ENCODE measurements at places on chromosomes 6 and 20.

DNA sequence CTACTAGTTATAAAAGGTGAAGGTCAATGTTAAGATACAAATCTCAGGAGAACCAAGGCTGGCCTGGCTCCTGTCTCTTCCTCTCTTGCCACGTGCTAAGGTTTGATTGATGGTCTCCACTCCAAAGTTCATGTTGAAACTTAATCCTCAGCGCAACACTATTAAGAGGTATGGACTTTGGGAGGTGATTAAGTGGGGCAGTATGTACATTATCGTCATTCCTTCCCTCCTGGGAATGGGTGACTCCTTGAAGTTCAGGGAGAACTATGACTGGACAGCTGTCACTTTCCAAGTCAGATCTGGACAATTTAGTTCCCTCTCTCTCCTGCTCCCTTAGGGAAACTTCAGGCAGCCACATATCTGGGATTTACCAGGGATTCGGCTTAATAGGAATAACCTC lies 50.5 kb downstream of the KCNK5 start:
- DNase-seq, result no peak

- no peak for DNase-seq
Observed at GRCh38 chr6:39515471-39515870, 193.0 kb upstream of the KCNK16 start.

GRCh38 chr6:41964201-41964887 lies 22.7 kb upstream of the CCND3 start:
- no peak for DNase-seq

GRCh38 chr6:89045011-89045387 lies 35.6 kb upstream of the PNRC1 start:
- no peak for DNase-seq

DNA sequence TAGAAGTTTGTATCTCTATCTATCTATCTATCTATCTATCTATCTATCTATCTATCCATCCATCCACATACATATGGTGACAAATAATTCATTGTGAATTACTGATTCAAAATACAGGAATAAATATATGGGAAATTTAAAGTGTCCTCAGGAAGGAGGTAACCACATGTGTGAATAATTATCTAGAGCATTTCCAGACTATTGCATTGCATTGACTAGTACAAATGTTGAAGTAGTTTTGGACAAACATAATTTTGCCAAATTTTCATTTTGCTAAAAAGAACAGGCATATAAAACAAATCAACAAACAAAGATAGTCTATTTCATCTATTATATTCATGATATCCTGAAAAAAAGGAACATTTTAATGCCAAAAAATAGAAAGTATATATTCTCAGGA lies 192.7 kb downstream of the UTRN start:
- DNase-seq, result no peak

DNA sequence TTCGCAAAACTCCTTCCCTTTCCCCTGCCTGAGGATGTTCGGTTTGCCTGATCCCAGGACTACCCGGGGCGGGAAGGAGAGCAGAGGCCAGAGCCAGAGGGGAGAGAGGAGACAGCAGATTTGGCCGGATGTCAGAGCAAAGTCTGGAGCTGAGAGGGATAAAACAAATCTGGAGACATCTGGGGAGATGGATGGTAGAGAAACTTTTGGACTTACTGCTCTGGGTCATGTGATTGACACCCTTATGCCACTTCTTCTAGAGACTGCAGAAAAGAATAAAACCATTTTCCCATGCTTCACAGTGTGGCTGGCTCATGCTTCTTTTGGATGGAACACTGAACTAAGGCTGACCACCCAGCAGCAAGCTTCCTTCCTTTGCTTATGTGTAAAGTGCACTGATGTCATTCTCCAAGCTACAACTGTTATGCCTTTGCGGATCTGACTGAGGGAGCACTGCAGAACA lies 174.7 kb downstream of the FOXC1 start:
- no peak for DNase-seq

DNA sequence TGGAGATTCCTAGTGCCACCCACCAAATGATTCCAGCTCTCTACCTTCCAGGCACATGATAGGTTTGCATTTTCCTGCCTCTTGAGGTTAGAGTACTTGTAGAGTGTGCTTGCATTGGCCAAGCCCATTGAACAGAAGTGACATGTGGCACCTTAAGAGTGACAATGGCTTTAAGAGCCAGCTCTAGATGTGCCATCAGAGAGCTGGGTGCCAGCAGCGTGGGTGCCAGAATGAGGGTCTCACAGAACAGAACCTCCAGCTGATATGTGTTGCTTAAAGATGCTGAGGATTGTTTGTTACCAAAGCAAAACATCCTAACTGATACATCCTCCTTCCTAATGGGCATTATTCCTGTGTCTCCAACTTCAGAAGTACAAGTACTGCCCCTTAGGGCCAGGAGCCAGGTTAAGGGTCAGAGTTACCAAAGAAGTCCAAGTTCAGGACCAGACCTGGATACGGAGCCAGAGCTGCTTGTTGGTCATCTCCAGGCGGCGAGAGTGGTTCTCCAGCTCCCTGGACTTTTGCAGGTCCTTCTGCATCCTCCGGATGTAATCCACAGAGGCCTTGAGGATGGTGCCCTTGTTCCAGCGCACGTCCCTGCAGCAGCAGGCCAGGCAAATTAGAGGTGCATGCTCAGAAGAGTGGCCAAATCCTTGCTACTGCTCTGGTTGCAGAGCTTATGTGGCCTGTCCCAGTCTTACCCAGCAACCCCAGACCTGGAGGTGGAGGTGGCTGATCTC lies 47.5 kb downstream of the MDFI start:
- no peak for DNase-seq

DNA sequence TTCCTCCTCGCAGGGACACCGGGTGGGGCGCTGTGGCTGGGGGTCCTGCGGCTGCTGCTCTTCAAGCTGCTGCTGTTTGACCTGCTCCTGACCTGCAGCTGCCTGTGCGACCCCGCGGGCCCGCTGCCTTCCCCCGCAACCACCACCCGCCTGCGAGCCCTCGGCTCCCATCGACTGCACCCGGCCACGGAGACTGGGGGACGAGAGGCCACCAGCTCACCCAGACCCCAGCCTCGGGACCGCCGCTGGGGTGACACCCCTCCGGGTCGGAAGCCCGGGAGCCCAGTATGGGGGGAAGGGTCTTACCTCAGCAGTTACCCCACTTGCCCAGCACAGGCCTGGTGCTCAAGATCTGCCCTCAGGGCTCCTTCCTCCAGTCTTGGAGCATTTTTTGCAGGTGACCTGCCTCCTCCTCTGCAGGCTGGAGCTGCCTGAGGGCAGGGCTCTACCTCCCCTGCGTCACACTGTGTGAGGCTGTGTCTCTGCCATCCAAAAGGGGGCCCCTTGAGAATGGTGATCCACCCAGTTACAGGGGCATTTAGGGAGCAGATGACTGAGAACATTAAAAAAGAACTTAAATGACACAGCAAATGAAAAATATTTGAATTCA lies 3.9 kb upstream of the CNPY3 start:
- no peak for DNase-seq

DNA sequence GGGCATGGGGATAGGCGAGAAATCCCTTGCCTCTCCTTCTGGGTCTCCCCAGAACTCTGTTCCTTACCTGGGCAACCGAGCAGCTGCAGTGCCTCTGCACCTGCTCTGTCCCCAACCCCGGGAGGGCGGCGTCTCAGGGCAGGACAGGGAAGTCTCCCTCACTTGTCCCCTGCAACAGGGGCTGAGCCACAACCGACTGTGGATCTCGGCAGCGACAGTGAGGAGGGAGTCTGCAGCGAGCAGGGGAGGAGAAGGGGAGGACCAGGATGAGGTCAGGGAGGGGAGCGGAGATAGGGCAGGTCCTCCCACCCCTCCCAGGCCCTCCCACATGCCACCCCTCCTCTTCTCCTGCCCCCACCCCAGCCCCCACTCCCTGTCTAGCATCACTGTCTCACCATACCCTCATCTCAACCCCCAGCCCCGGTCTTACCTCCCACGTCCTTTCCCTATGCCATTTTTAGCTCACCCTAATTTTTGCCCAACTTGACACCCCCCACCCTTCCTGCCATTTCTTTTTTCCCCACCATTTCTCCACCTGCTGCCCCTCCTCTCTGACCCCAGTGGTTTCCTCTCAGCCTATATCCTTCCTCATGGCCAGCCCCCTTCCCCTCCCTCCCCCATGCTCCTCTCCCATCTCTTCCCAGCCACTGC lies at the start of gene TNXB:
Gene TNXB, minus strand, starts transcription at position 225 of the 651 bp plus-strand sequence. CDS start 11,140 bp downstream, outside the sequence.
- DNase-seq, result no peak

- no peak for DNase-seq
Observed at GRCh38 chr6:124682751-124683150, 279.5 kb upstream of the RNF217 start.

GRCh38 chr6:14221564-14222279 lies 104.2 kb downstream of the CD83 start:
- no peak for DNase-seq

DNA sequence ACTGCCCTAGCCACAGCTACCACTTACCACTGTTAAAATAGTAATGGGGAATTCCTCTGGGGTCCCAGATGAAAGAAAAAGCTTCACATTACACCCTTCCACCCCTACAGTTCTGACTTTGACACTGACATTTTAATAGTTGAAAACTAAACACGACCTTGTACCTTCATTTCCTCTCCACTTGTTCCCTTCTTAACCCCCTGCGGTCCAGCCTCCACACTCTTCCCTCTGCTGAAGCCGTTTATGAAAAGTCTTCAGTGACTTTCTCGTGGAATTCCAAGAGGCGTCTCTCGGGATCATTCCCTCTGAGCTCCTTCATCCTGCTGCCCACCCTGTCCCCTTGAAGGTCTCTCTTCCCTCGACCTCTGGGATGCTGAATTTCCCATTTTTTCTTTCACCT lies 36.6 kb upstream of the TIAM2 start:
- DNase-seq, result no peak

DNA sequence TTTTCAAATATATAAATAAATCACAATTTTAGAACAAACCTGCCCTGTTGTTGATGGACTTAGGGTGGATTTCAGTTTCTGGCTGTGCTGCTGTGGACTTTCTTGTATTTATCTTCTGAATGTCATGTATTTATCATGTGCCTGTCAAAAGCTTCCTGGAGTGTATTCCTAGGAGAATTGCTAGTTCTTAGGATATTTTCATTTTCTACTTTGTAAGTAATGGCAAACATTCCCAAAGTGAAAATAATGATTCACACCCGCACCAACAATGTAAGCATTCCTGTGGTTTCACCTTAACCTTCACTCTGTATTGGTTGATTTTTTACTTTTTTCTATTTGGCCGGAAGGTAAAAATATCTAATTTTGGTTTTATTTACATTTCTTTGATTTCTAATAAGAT lies 387.8 kb downstream of the SMOC2 start:
- DNase-seq, result no peak

GRCh38 chr6:150546457-150546856 lies 53.2 kb upstream of the PLEKHG1 start:
- DNase-seq, result no peak

DNA sequence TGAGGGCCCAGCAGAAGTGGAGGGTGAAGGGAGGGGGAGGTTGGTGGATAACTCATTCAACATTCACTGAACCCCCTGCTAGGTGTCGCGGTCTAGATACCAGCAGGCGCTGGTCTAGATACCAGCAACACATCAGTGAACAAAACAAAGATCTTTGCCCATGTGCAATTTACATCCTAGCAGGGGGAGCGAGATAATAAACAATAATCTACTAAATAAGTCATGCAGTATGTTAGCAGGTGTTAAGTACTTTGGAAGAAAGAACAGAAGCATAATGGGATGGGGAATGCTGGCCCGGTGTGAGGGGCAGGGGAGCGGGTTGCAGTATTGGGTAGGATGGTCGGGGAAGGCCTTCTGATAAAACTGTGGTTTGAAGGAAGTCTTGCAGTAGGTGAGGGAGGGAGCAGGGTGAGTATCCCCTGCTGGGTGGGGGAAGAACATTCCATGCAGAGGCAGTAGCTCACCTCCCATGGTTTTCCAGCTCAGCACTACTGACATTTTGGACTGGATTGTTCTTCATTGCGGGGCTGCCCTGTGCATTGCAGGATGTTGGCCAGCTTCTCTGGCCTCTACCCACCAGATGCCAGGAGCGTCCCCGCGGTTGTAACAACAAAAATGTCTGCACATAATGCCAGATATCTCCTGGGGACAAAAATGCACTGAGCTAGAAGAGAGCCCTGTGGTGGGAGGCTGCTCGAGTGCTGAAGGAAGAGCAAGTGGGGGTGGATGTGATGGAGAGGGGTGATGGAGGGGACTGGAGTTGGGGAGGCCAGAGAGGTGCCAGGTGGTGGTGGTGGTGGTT lies 117.3 kb downstream of the TOX2 start:
- no peak for DNase-seq

DNA sequence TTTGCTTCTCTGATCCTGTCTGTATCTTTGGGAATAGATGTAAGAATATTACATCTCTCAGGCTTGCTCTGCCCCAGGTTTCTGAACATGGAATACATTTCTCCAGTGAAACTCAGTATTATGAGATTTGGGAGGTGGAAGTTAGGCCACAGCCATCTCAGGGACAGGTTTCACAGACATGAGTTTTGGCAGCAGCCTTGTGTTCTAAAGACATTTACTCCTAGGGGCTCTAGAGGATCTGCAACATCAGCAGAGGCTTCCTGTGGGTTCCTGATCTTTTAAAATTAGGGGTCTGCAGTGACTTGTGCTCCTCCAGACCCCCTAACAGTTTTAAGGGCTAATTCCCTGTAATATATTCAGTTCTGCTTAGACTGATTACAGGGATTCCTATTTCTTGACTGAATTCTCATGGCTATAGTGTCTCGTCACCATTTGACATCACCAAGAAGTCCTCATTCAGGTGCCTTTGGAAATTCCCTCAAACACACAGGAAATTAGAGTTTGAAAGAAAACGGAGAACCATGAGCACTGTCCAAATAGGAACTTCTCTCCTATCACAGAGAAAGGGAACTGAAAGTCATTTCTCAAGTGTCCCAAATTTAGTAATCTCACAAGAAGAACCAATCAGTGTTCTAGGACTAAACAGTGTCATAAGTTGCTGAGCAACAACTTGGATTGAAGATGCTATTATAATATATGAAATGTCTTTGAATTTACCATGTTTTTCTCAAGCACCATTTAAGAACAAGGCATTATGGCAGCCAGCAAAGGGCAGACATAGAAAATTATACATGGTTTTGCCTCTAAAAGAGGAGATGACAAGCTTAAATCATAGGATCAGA lies 2.5 kb upstream of the HLA-DRA start:
- DNase-seq, result no peak

All from fibroblast of the conjunctiva (primary cell).